Immature natural killer cell (primary cell): ENCODE measurements at places on chromosomes 2 and 18. TPM values are rescaled to one million over a fixed set of nuclear protein-coding genes. Genes with fewer than 3 reads are reported as not detected.

- DNase-seq: no peak
Observed at GRCh38 chr2:10378189-10378588, 69.9 kb downstream of the ODC1 start.

- no peak for DNase-seq
Observed at GRCh38 chr2:207635468-207636200, 10.4 kb upstream of the METTL21A start.

DNA sequence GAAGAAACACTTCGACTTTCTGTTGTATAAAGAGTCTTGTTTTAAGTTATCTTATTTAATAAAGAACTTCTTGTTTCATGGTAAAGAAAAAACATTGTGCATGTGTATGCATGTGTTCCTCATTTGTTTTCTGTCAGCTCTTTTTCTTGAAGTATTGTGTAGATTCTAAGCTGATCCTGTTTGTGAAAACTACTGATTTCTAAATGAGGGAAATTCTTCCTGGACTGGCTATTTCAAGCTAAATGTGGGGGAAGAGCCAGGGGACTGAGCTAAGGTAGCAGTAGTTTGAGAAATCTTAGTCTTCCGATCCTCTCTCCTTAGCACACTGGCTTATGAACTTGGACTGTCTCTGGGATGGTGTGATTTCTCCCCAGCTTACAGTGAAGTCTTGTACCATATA, 56.4 kb upstream of the RBMS1 start:
- DNase-seq: no peak

DNA sequence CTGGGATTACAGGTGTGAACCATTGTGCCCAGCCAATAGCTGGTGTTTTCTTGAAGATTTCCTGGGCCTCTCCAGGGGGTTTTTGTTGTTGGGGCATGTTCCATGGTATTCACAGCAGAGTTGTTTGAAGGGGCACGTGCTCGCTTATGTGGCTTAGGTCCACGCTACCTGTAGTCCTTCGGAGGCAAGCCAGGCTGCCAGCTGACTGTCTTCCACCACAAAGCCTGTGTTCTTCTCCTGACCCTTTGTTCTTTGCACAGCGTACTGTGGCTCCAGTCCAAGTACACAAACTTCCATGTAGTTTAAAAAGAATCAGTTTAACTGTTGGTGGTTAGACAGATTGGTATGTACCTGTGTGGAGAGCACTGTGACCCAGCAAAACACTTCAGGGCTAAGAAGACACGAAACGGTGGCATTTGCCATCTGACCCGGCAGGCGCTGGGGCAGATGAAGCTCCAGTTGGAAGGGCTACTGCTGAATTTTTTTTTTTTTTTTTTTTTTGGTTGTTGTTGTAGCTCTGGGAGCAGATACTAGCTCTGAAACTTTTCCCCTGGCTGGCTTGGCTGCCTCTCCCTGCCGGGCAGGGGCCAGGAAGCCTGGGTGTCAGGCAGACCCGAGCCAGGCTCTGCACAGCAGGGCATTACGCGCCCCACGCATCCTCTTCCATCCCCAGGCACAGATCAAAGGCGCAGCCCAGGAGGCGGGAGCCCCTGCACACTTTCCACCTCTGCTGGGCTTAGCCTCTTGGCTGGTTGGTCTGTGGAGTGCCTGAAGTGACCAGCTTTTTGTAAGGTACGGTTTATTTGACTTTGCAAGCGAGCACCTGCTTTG, 5.7 kb downstream of the GREB1 start:
- DNase-seq: no peak

- no peak for DNase-seq
Observed at GRCh38 chr18:43422518-43422917, 145.2 kb upstream of the SYT4 start.

- DNase-seq: no peak
Observed at GRCh38 chr2:147594038-147594437, 250.8 kb upstream of the ACVR2A start.

DNA sequence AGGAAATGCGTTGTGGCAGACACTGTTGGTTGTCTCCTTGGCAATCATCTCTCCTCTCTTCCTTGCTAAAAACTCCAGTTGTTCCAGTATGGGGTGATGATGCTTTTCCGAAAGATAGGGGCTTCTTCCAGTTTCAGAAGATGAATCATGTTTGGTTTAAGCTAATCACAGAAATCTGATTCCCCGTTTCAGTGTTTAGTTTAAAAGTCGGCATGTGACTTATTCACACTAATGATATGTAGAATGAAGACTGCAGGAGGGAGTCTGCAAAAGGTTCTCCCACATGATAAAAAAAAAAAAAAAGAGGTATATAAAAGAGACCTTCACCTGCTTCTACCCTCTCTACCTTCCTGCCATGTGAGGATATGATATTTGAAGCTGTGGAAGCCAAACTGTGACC, 239.0 kb upstream of the SIX2 start:
- DNase-seq: no peak

- no peak for DNase-seq
Observed at GRCh38 chr2:173708806-173709205, 256.4 kb downstream of the SP3 start.

- no peak for DNase-seq
Observed at GRCh38 chr2:98521266-98521665, 76.6 kb downstream of the INPP4A start.

- DNase-seq: no peak
Observed at GRCh38 chr2:138537170-138537915, 35.8 kb downstream of the SPOPL start.

DNA sequence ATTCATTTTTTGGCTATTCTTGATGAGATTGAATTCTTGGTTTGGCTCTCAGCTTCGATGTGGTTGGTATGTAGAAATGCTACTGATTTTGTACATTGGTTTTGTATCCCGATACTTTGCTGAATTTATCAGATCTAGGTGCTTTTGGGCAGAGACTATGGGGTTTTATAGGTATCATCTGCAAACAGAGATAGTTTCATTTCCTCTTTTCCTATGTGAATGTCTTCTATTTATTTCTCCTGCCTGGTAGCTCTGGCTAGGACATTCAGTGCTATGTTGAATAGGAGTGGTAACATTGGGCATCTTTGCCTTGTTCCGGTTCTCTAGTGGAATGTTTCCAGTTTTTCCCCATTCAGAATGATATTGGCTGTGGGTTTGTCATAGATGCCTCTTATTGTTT, 5.5 kb upstream of the TACR1 start:
- no peak for DNase-seq

DNA sequence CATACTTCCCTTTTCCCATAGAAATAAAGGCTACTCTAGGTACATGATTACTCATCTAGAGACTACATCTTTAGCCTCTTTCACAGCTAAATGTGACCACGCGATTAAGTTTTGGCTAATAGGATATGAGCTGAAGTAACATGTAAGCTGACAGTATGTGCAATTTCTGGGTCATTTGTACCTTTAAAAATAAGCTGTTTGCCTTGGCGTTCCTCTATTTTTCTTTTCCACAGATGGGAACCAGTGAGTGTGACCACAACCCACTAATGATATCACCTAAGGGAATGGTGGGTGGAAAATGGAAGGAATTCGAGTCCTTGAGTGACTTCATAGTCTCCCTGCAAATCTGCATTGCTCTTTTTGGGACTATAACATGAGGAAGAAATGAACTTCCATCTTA, 11.7 kb upstream of the NABP1 start:
- DNase-seq: no peak

Gene VAMP5
- polyA plus RNA-seq: 219 TPM

Gene GALNT13
- not detected for polyA plus RNA-seq

Gene DLX2
- 0.10 TPM for polyA plus RNA-seq

Gene STARD6
- not detected for polyA plus RNA-seq

Gene SERPINB4
- not detected for polyA plus RNA-seq

Gene TTN
- polyA plus RNA-seq: 1.7 TPM

Gene CXCR1
- 64.7 TPM for polyA plus RNA-seq

Gene VIL1
- 0.47 TPM for polyA plus RNA-seq

Gene SGPP2
- polyA plus RNA-seq: not detected

Gene HOXD9
- not detected for polyA plus RNA-seq

Gene CTAGE1
- polyA plus RNA-seq: not detected
